ENCODE measurements at places on chromosomes 4 and X.

- no peaks in the 10 kb centered on the region for H3K27me3 ChIP-seq
- no peaks in the 10 kb centered on the region for H3K36me3 ChIP-seq
- no peak for DNase-seq
- no peaks in the 10 kb centered on the region for H3K4me1 ChIP-seq
Observed at GRCh38 chr4:170729236-170729635, 639.5 kb upstream of the AADAT start.

GRCh38 chr4:27318740-27319139, 458.1 kb downstream of the STIM2 start:
- H3K27me3 ChIP-seq, result no peaks in the 10 kb centered on the region
- H3K4me1 ChIP-seq, result peaks cover 4% of the 10 kb centered on the region
- no peak for DNase-seq

GRCh38 chrX:2484721-2485648, 15.8 kb downstream of the DHRSX start:
- DNase-seq, result no peak
- peak overlapping the region; percentile 90 for H3K27ac ChIP-seq
- H3K4me3 ChIP-seq, result peak overlapping the region; percentile 72
- no peaks in the 10 kb centered on the region for H3K27me3 ChIP-seq

DNA sequence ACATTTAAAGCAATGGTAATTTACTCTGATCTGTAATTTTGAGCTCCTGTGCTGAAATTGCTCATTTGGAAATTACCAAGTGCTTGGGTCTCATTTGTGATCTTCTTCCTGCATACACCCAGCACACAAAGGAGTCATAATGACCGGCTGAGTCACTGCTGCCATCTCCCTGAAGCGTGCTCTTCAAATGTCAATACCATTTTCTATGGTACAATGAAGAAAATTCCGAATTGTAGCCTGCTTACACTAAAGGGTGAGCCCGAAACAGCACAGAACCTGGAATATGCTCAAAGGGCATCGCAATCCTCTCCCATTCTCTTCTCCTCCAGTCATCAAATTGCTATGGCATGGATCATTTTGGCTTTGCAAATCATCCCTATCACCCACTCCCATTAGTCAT, 140.5 kb downstream of the GRIA3 start:
- H3K4me1 ChIP-seq, result no peaks in the 10 kb centered on the region
- DNase-seq, result no peak
- no peak overlapping the region for H3K4me3 ChIP-seq

GRCh38 chr4:87835197-87835596, 2.4 kb downstream of the MEPE start:
- no peak overlapping the region for H3K4me3 ChIP-seq
- no peaks in the 10 kb centered on the region for H3K36me3 ChIP-seq
- H3K27me3 ChIP-seq, result no peaks in the 10 kb centered on the region
- H3K4me1 ChIP-seq, result no peaks in the 10 kb centered on the region
- H3K27ac ChIP-seq, result no peak overlapping the region

DNA sequence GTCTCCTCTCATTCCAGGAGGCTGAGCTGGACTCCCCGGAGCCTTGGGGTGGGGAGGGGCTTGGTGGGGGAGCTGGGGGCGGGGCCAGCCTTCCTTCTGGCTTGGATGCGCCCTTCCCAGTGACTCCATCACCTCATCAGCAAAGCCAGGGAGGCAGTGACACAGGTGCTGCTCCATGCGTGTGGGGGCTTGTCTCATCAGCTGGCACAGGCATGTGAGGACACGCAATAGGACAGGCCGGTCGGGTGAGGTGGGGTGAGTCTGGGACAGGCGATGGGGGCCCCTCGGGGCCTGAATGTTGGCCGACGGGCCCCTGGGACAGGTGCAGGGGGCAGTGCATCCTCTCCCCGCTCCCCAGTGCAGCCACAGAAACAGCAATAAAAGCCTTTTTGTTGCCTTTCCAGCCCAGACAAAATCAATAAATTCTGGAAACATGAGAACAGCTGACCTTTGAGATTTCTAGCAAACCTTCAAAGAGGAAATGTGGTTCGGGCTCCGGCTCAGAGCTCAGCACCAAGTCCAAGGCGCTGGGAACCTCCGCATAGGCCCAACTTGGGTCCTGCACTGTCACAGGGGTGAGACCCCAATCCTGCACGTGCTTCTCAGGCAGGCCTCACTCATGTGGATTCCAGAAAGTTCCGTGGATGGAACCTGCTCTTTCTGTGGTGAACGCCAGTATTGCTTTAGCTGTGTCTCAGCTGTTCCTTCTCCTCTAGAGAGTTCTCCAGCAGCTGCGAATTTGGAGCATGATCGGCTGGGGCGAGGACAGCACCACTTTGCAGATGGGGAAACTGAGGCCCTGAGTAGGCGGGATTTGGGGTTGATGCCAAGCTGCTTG, 18.5 kb downstream of the ADRA2C start:
- no peaks in the 10 kb centered on the region for H3K36me3 ChIP-seq
- H3K4me3 ChIP-seq, result no peak overlapping the region
- DNase-seq, result no peak

GRCh38 chrX:1169189-1169588, 43.3 kb downstream of the CRLF2 start:
- H3K27me3 ChIP-seq, result no peaks in the 10 kb centered on the region
- no peak overlapping the region for H3K27ac ChIP-seq
- no peak overlapping the region for H3K4me3 ChIP-seq
- H3K36me3 ChIP-seq, result no peaks in the 10 kb centered on the region
- no peak for DNase-seq
- H3K4me1 ChIP-seq, result no peaks in the 10 kb centered on the region
